ENCODE measurements at places on chromosomes 5 and 9.

DNA sequence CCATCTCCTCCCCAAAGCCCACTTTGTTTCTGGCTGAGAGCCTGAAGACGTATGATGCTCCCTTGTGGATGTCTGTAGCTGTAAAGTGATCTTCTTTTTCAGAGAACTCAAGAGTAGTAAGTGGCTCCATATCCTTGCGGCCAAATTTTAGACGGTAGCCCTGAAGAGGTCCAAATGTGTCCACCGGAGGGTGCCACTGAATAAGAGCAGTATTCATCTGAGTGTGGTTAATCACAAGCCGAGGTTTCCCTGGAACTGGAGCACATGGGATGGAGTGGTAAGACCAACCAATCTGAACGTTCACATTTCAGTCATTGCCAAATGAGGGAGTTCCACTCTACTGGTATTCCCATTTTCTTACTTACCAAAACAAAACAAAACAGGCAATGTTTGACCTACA is 686.5 kb upstream of the DMAC1 start:
- DNase-seq = no peak

- DNase-seq = no peak
These were observed 359.4 kb downstream of the ENC1 start for GRCh38 chr5:74281166-74281565.

GRCh38 chr5:53448851-53449250 is 31.6 kb upstream of the FST start:
- no peak for DNase-seq

GRCh38 chr9:89842267-89842768 is 237.5 kb downstream of the GADD45G start:
- no peak for DNase-seq

DNA sequence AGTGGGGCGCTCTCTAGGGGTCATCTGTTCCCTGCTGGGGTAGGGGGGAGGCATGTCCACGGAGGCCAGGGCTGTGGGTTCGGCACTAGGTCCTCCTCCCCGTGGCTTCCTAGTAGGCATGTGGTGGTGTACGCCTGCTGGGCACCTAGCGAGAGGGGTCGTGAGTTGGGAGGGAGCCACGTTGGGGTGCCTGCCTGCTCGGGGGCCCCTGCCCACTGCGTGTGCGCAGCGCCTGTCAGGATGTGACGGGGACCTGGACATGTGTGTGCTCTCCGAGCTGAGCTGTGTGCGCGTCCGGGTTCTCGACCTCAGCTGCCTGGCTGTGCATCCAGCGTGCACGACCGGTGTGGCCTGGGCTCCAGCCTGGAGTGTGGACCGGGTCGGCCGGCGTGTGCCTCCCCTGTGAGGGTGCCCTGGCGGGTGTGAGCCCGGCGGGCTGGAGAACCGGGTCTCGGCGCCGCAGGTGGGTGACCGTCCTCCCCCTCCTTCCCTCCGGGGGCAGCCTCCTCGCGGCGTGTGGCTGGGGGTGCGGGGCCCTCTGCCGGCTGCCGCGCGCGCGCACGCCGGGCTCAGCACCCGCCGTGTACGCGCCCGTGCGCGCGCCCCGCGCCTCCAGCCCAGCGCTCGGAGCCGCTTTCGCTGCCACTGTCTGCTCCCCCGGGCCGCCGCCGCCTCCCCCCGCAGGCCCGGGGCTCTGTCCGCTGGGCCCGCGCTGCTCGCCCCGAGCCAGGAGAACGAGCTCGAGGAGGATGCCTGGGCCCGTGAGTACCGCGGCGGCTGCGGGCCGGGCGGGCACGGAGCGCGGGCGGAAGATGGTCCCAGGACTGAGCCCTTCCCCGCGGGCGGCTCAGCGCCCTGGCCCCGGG is at the start of gene PRR7:
TSS of gene PRR7 (plus strand) at position 615 of the 866 bp plus-strand sequence. CDS start 8,254 bp downstream, outside the sequence.
- peak; percentile 53 for DNase-seq

- no peak for DNase-seq
These were observed 106.7 kb upstream of the PTPN3 start for GRCh38 chr9:109604781-109605180.

DNA sequence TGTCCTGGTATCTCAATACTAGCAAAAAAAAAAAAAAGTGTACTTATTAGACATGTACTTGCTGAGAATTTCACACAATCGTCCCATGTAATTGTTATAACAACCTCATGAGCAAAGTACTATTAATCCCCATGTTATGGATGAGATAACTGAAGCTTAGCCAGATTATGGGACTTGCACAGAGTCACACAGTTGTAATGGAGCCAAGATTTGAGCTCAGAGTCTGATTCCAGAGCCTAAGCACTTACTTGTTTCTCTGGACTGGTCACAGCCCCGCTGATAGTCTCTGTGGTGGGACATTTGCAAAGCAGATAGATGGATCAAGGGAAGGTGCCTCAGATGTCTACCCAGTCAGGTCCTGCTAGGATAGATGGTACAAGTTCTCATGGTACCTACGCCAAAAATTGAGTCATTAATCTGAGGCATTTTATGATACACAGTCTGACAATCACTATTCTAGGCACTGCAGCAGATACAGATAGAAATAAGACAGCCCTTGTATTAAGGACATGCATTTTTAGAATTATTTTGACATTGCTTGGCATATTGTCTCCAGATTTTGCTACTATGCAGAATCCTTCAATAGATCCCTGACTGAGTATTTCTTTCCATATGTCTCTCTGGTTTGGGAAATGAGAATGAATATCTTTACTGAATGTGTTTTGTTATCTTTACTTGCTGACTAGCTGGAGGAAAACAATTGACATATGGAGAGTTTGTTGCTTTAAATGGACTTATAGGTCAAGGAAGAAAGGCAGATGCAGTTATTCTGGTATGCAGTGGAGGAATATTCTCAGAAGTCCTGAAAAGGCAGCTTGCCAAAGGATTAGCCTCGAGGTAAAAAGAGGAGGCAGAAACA is 149.5 kb downstream of the ADAMTSL1 start:
- no peak for DNase-seq

GRCh38 chr5:133757396-133757945 is 145.1 kb upstream of the FSTL4 start:
- DNase-seq = no peak

DNA sequence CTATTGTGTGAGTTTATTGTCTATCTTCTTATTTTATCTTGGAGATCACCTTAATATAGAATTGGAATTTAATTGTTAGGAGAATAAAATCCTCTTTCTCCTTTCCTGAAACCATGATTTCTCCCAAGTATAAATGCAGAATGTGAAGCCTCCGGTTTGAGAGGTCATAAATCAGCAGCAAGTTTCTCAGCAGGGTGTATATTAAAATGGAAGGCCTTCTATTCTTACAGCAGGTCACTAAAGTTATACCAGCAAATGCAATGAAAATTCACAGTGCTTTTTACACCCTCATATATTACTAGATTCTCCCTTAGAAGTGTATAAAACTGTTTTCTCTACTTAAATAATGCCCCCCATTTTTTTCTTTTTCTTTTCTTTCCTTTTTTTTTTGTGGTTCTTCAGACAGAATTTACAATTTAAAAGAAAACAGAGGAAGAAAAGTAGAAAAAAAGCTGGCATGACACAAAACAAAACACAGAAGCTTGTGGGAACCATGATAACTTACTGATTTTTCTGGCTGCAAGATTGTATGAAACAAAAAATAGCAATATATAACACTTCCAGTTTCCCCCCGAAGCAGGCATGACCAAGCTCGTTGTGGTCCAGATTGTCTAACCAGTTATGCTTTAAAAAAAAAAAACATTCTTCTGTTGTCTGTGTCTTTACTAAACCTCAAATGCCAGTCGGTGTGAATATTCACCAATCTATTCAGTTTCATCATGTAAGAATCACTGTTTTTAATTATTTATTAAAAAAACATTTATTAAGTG is 211.2 kb downstream of the RAB3C start:
- no peak for DNase-seq

GRCh38 chr5:63483338-63483737 is 478.9 kb downstream of the HTR1A start:
- DNase-seq = no peak

GRCh38 chr5:140840978-140841962 is at the start of gene PCDHA8:
Gene PCDHA8 (plus strand): TSS chr5:140841187. CDS start chr5:140841322, 135 bp downstream.
- DNase-seq = peak; percentile 23
